ENCODE measurements at places on chromosomes 2 and 18. TPM values are rescaled to one million over a fixed set of nuclear protein-coding genes. Genes with fewer than 3 reads are reported as not detected.

Gene POTEC
- polyA plus RNA-seq, result not detected

Gene PDE6D
- 19.8 TPM for polyA plus RNA-seq

Gene DYSF
- polyA plus RNA-seq, result 33.6 TPM

Gene LCT
- polyA plus RNA-seq, result not detected

Gene NXPH2
- polyA plus RNA-seq, result not detected

Gene CTAGE1
- polyA plus RNA-seq, result 0.03 TPM

Gene GCKR
- 0.23 TPM for polyA plus RNA-seq

Gene PLGLB1
- 0.42 TPM for polyA plus RNA-seq

Gene UGT1A8
- polyA plus RNA-seq, result not detected

DNA sequence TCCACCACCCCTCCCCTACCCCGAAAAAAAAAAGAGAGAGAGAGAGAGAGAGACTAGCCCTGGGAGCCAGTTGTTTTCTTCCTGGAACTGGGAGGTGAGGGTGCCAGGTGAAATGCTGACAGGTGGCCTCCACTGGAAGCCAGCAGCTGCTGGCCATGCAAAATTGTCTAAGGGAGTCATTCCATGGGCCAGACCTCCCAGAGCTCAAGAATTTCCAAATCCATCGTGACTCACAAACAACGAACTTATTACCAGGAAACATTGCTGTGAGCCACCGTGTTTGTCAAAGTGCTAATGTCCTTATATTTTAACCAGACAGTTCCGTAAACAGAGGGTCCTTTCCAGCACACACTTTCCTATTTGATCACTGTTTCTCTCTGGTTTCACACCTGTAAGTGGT lies 68.5 kb upstream of the PID1 start:
- no peak for DNase-seq

DNA sequence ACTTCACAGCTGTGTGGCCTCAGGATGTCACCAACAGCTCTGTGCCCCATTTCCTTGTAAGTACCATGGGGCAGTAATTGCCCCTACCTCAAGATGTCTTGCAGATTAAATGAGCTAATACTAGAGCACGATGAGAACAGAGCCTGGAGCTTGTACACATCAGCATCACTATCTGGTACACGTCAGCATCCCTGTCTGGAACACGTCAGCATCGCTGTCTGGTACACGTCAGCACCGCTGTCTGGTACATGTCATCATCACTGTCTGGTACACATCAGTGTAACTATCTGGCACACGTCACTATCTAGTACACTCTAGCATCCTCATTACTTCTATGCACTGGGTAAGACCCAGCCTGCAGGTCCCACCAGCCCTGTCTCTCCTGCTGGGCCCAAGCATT lies 37.2 kb downstream of the AQP12A start:
- DNase-seq, result no peak

DNA sequence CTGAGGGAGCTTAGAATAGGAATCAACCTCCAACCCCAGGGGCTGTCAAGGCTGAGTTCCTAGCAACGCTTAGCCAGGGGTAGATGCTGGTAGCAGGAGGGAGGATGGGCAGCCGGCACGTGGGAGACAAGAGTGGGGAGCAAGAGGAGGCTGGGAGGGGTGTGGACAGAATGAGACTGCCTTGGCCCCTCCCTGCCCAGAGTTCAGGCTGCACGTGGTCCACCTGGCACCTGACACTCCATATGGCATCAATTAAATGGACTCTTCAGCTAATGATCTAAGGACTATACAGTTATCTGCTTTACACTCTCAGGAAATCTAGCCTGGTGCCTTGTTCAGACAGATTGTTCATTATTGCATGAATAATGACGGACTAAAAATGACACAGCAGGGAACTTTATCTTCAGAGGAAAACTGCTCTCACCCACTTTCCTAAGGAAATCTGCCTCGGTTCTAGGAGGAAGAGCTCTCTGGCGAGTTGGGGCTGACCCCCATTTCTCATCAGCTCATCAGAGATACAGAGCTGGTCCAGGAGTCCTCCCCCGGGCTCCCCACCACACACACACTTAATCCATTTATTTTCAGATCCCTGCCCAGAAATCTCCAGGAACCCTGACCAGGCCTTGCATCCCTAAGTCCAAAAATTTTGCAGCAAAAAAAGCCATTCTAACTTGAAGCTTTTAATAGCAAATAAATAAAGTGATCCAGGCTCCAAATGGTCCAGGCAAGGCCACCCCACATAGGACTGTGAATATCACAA lies 102.1 kb upstream of the CDC42EP3 start:
- DNase-seq, result no peak

DNA sequence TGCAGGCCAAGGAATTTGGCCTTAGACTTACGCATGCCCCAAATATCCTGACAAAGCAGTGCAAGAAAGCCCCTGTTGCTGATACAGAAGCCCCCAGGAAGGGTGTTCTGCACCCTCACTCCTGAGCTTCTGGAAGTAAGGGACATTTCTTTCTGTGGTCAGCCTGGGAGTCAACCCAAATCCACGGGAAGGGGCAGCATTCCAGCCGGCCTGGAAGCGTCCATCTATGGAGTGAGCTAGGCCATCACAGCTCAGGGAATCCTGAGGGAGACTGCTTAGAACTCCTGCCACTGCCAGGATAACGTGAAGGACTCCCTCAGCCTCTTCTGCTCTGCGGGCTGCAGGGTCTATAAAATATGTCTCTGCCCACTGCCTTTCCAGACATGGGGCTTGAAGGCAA lies 173.9 kb downstream of the ANAPC1 start:
- no peak for DNase-seq

DNA sequence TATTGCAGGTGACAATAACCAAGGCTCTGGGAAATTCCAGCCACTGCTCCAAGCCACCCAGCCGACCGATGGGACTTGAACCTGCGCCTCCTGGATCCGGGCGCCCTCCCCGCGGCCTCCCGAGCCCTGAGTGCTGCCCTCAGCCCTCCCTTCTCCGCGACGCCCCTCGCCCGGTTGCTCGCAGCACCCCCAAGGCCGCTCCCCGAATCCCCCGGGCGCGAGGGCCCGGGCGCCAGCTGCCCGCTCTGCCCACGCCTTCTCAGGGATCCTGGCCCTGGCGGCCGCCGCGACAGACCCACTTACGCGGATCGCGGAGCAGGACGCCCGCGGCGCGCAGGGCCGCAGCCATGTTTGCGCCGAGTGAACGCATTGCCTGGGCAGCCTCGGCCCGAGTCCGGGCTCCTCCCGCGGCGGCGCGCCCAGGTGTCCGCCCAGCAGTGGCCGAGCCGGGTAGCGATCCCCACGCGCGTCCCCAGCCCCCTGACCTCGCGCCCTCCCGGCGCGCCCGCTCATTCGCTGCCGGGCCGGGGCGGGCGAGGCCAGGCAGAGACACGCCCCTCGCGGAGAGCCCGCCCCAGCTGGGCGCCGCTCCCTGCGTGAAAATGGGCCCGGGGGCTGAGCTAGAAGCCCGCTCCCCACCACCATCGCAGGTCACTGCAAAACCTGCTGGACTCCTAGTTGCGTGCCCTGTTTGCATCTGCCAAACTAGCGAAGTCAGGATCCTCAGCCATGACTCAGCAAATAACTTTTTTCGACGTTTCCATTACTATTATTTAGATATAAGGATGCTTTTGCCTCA lies at the start of gene FECH:
TSS of gene FECH (minus strand) at position 452 of the 799 bp plus-strand sequence. CDS start at position 370, 82 bp downstream.
- peak; percentile 92 for DNase-seq

DNA sequence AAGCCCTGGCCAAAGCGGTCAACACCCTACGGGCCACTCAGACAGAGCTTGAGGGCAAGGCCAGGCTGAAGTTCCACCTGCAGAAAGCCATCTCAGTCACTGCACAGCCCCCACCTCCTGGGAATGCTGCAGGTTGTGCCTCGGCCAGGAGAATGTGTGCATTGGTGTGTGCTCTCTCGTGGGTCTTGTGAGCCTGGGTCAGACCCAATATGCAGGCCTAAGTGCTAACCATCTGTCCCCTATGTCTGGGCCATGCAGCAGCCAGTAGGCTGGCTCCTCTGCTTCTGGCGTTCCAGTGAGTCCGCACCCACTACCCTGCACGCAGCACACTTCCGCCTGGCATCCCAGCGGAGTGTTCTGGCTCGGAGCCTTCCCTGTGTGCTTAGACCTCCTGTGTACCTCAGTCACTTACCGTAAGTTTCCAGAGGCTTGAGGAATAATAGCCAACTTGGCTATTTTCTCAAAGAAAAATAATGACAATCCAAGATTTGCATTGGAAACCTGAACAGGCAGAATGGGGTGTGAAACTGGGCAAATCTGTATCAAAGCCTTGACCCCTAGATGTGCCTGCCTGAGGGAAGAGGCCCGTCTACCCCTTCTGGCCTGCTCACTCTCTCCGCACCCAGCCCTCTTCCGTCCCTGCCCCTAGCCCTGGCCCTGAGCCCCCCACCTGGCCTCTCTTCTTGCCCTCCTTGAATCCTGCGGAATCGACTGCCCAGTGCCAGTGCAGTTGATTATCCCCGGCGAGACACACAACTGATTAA lies 7.2 kb downstream of the SIX3 start:
- DNase-seq, result no peak

- DNase-seq, result no peak
These were observed 56.9 kb downstream of the RDH14 start for GRCh38 chr2:18503376-18504228.

- DNase-seq, result no peak
These were observed 77.0 kb upstream of the SPOPL start for GRCh38 chr2:138424436-138425140.

- no peak for DNase-seq
These were observed 236.9 kb upstream of the REV1 start for GRCh38 chr2:99726691-99727090.

- DNase-seq, result peak; percentile 29
These were observed 5.4 kb upstream of the FAM124B start for GRCh38 chr2:224407241-224407701.

DNA sequence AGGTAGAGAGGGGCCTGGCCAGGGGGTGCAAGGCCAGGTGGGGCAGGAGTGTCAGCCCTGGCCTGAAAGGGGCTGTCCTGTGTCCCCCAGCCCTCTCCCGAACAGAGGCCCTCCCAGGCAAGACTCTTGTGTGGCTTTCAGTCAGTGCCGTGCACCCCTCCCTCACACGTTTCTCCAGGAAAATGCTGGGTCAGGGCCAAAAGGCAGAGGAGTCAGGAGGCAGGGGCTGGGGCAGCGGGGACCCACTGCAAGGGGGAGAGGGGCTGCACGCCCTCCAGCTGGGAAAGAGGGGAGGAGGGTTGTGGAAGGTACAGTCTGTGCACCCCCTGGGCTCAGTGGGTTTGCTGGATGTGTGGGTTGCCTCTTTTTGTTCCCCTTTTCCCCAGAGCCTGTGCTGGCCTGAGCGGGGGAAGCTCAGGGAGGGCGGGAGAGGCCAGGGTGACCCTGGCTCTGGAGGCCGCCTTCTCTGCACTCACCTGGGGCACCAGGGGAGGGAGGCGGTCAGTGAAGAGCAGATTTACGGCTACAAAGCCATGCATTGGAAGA lies 4.1 kb downstream of the KCNF1 start:
- no peak for DNase-seq

DNA sequence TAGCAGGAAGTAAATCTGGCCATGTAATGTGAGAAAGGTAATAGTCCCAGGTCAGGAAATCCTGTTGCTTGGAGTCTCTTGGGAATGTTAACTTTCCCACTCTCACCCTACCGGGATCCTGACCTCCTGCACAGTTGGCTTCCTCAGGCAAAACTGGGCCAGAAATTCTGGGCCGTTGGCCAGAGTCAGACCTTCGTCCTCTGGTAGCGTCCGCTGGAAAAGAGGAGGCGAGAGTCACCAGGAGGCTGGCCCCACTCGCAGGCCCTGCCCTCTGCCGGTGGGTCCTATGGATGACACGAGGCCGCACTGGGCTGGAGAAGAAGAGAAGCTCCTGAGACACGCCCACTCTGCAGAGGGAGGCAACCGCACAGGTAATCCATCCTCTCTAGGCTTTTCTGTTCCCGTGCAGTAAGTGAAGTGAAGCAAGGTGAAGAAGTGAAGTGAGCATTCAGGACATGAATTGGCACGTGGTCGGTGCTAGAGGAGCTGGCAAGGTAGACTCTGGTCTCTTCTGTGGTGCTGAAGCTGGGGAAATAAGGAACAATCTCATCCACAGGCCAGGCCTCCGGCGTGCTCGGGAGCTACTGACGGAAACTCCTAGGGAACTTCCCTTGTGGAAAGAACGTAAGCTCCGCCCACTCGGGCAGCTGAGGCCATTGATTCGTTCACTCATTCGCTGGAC lies 182.7 kb upstream of the GLI2 start:
- DNase-seq, result peak; percentile 93

GRCh38 chr2:98608962-98609604 lies 694 bp downstream of the UNC50 start:
- no peak for DNase-seq

DNA sequence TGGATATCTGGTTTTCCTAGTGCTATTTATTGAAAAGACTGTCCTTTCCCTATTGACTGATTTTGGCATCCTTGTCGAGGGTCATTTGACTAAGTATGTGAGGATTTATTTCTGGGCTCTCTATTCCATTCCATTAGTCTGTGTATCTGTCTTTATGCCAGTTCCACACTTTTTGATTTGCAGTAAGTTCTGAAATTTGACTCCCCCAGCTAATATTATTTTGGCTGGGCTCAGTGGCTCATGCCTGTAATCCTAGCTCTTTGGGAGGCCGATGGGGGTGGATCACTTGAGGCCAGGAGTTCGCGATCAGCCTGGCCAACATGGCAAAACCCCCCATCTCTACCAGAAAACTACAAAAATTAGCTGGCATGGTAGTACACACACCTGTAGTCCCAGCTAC lies 46.8 kb upstream of the GAREM2 start:
- no peak for DNase-seq

DNA sequence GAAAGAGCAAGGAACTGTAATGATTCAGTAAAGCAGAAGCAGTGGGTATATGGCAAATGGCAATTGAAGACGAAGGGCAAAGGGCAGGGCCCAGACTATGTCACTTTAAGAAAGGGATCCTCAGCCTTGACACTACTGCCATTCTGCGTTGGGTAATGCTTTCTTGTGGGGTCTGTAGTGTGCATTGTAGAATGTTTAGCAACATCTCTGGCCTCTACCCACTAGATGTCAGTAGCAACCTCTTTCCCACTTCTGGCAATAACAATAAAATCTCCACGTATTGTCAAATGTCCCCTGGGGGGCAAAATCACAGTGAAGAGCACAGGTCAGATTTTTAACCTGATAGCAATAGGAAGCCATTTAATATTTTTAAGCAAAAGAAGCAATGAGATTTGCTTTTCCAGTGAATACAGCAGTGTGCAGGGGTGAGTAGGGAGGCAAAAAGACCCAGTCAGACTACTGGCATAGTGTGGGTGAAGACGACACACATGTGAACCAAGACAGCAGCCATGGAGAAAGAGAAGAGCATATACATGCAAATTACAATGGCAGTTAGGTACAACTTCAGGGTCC lies 209.5 kb downstream of the DYM start:
- no peak for DNase-seq

GRCh38 chr2:7480431-7480830 lies 563.2 kb downstream of the RNF144A start:
- no peak for DNase-seq

GRCh38 chr2:109373791-109374547 lies 239.8 kb downstream of the SEPTIN10 start:
- DNase-seq, result no peak

GRCh38 chr2:26011990-26012856 lies 21.7 kb upstream of the RAB10 start:
- DNase-seq, result peak; percentile 39

GRCh38 chr2:33457556-33458247 lies 18.7 kb upstream of the RASGRP3 start:
- DNase-seq, result peak; percentile 64

Measured in heart left ventricle (tissue), 16 donors.